Activated T-helper 1 cell treated with anti-CD3 and anti-CD28 coated beads, Interleukin-12 subunit alpha, Interleukin-12 subunit beta, Interleukin-2, Interleukin-4 antibody, amounts not matched to agents 30 ng/mL and 10 ng/mL and 1 ng/mL, durations not matched to agents 14 hours and 24 hours and 36 hours (primary cell): ENCODE measurements at places on chromosomes 13 and 19.
A peak's percentile ranks its signal among the peaks of the same experiment; 100 is the strongest.

- no peak for DNase-seq
These were observed 70.9 kb downstream of the KL start for GRCh38 chr13:33087091-33087490.

GRCh38 chr13:75365724-75366173 is 116.2 kb downstream of the TBC1D4 start:
- peak; percentile 43 for DNase-seq

DNA sequence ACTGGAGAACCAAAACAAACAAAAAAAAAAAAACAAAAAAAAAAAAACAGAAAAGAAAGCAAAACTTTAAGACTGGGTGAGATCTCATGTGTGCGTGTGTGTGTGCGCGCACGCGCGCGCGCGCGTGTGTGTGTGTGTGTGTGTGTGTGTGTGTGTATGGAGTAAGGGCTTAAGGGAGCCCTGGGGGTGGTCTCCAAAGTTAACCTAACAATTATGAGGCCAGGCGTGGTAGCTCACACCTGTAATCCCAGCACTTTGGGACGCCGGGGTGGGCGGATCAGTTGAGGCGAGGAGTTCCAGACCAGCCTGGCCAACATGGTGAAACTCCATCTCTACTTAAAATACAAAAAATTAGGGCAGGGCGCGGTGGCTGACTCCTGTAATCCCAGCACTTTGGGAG is 46.7 kb downstream of the CYP4F22 start:
- DNase-seq = no peak

DNA sequence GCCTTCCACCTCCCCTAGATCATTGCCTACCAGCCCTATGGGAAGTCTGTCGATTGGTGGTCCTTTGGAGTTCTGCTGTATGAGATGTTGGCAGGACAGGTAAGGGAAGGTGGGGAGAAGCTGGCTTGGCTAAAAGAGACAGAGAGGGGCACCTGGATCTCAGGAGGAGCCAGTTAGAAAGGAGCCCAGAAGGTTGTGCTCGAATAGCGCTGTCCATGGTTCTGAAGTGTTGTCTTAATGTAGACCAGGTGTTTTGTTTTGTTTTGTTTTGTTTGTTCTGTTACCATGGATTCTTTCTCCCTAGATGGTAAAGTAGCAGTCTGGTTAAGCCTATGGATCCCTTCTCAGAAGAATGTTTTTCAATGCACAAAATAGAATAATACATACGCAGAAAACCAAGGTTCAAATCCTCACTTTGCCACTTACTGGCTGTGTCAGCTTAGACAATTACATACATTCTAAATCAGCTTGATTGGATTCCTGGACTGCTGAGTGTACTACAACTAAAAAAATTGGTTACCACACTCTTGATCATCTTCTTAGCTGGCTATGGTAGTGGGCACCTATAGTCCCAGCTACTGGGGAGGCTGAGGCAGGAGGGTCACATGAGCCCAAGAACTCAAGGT is 5.9 kb upstream of the CACNG7 start:
- DNase-seq = peak; percentile 36

GRCh38 chr13:34862311-34862710 is 79.8 kb upstream of the NBEA start:
- no peak for DNase-seq
